ENCODE measurements at places on chromosomes 5 and 9. TPM values are rescaled to one million over a fixed set of nuclear protein-coding genes. Genes with fewer than 3 reads are reported as not detected.

GRCh38 chr5:936149-937144 lies 43.8 kb downstream of the TRIP13 start:
- no peak overlapping the region for H3K27ac ChIP-seq
- no peaks in the 10 kb centered on the region for H3K27me3 ChIP-seq
- no peaks in the 10 kb centered on the region for H3K36me3 ChIP-seq
- DNase-seq, result no peak
- no peak overlapping the region for H3K4me3 ChIP-seq
- no peaks in the 10 kb centered on the region for H3K4me1 ChIP-seq

- no peaks in the 10 kb centered on the region for H3K27me3 ChIP-seq
- H3K36me3 ChIP-seq, result no peaks in the 10 kb centered on the region
- no peak overlapping the region for H3K4me3 ChIP-seq
- no peak overlapping the region for H3K27ac ChIP-seq
These were observed 65.6 kb upstream of the FRRS1L start for GRCh38 chr9:109232449-109233237.

The TAF9 gene
- total RNA-seq, result 42.4 TPM

GRCh38 chr5:133309166-133309795 lies 257.5 kb downstream of the HSPA4 start:
- no peaks in the 10 kb centered on the region for H3K36me3 ChIP-seq
- H3K27ac ChIP-seq, result no peak overlapping the region

DNA sequence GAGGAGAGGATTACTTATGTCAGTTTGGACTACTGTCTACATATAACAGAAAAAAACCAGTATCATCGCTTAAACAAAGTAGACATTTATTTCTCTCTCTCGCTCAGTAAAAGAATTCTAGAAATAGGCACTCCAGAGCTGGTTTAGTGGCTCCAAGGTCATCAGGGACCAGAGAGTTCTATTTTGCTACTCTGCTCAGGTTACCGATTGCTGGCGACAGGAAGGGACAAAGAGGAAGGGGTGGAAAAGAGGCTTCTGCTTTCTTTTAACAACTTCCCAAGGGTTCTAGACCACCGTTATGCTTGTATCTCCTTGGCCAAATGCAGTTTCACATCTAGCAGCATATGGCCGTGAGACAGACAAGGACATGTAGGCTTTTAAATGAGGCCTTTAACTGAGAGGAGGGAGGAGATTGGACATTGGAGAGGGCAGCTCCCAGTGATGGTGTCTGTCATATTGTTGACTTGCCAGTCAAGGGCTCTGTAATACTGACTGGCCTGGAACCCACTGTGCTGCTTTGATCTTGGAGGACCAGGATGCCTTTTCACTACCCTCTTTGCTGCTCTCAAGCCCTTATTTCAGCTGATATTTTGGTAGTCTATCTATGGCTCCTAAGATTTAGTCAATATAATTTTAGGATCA lies 15.6 kb upstream of the DCP2 start:
- H3K36me3 ChIP-seq, result no peaks in the 10 kb centered on the region
- no peak overlapping the region for H3K4me3 ChIP-seq
- H3K4me1 ChIP-seq, result no peaks in the 10 kb centered on the region
- no peaks in the 10 kb centered on the region for H3K27me3 ChIP-seq
- no peak for DNase-seq
- H3K27ac ChIP-seq, result no peak overlapping the region

DNA sequence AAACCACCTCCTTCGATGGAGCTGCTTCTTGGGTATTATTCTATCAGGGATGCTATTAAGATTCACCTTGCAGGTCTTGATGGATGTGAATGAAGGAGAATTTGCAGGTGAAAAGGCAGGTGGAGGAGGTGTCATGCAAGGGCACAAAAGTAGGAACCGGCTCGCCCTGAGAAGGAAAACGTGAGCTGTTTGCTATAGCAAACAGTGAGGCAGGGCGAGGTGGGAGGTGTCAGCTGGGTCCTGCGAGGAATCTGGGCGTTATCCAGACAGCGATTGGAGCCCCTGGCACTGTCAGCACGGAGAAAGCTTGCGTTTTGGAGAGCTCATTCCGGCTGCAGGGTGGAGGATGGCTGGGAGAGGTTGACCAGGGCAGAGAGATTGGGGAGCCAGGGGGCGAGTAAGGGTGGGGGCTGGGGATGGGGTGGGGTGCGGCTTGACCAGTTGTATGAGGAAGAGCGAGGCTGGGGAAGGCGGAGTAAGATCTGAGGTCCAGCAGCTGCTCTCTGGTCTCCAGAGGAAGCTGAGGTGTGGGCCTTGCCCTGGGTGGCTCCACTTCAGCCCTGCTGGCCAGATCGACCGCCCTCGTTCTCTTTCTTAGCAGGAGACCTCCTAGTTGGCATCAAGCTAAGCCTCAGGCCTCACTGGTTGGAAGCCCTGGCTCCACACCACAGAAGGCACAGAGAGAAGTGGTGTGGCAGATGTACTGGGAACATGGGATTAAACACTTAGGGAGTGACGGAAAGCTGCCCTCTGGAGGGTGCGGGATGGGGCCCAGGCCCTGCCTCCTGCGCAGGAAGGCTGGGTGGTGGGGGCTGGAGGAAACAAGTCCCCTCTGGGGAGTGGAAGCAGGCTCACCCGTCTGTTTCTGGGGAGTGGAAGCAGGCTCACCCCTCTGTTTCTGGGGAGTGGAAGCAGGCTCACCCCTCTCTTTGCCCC lies 54.7 kb upstream of the NEURL1B start:
- no peak overlapping the region for H3K4me3 ChIP-seq
- no peaks in the 10 kb centered on the region for H3K36me3 ChIP-seq
- H3K4me1 ChIP-seq, result peaks cover 13% of the 10 kb centered on the region
- DNase-seq, result no peak

GRCh38 chr9:111037356-111037707 lies 938 bp downstream of the LPAR1 start:
- peaks cover 3% of the 10 kb centered on the region for H3K4me1 ChIP-seq
- H3K36me3 ChIP-seq, result no peaks in the 10 kb centered on the region
- peak overlapping the region; percentile 82 for H3K4me3 ChIP-seq
- no peaks in the 10 kb centered on the region for H3K27me3 ChIP-seq

The RNF183 gene
- total RNA-seq, result 3.6 TPM

The WNK2 gene
- total RNA-seq, result 4.8 TPM

DNA sequence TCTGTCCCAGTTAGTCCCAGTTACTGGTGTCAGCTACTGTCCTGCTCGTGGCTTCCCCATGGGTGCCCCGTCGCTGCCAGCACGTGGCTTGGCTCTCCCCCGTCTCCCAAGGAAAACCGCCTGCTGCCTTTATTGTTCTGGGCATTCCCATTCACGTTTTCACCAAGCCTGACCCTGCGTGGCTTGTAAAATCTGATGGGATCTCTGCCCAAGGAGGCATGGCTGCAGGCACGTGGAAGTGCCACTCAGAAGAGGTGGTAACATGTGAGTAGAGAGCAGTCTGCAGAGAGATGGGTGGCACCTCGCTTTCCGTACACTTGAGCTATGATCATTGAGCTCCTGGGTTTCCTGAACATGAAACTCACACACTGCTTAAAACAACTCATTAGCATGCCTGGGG lies 429.2 kb upstream of the KLF4 start:
- H3K4me1 ChIP-seq, result no peaks in the 10 kb centered on the region
- H3K4me3 ChIP-seq, result no peak overlapping the region
- H3K27ac ChIP-seq, result no peak overlapping the region
- no peak for DNase-seq
- no peaks in the 10 kb centered on the region for H3K27me3 ChIP-seq
- H3K36me3 ChIP-seq, result no peaks in the 10 kb centered on the region

DNA sequence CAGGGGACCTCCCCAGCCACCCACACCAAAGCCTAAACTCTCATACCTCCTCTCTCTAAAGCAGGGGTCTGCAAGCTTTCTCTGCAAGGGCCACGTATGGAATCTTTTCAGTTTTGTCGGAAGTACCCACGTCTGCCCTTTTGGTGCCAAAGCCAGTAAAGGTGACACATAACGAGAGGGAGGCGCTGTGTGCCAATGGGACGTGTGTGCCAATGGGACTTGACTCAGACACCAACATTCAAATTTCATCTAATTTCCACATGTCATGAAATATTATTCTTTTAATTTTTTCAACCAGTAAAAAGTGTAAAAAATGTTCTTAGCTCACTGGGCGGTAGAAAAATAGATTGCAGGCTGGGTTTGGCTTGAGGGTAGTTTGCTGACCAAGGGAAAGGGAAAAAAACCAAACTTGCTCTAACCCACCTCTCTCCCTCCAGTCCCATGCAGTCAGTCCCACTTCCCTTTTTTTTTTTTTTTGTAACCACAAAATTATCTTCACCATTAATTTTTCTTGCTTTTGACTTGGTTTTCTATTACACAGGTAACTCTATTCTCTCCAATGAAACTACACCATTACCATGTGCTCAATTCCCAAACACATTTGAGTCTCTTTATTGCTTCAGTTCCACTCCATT lies 25.5 kb downstream of the OR2V1 start:
- peaks cover 7% of the 10 kb centered on the region for H3K27me3 ChIP-seq
- H3K36me3 ChIP-seq, result no peaks in the 10 kb centered on the region
- H3K4me3 ChIP-seq, result no peak overlapping the region
- DNase-seq, result peak; percentile 15

GRCh38 chr9:21779397-21779796 lies 23.0 kb upstream of the MTAP start:
- H3K27me3 ChIP-seq, result no peaks in the 10 kb centered on the region
- no peaks in the 10 kb centered on the region for H3K4me1 ChIP-seq
- DNase-seq, result no peak
- no peaks in the 10 kb centered on the region for H3K36me3 ChIP-seq
- H3K4me3 ChIP-seq, result no peak overlapping the region

DNA sequence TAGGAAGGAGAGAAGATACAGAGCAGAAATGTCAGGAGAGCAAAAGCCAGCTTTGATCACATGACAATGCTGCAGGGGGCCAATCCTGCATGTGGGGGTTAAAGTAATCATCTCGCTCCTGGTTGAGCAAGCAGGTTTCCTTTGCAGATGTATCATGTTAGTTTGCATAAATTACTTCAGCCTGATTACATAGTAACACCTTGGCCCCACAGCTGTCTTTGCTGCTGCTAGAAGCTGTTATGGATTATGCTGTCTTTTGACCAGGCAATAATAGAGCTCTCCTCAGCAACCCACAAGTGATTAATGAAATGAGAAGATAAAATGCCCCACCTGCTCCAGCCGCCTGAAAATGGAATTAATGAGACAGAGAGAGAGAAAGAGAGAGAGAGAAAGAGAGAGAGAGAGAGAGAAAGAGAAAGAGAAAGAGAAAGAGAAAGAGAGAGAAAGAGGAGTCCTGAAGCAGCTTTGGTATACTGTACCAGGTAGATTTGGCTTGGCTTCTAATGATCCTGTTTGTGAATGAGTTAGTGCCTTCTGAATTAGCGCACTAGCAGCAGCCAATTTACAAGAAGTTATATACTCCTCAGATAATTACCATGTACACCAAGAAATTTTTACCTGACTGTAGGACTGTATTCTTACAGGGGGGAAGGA lies 174.3 kb upstream of the RORB start:
- H3K36me3 ChIP-seq, result no peaks in the 10 kb centered on the region
- no peak overlapping the region for H3K4me3 ChIP-seq
- DNase-seq, result no peak

The SOHLH1 gene
- total RNA-seq, result not detected

The SPINK6 gene
- not detected for total RNA-seq

The FOXD4L6 gene
- not detected for total RNA-seq

- no peaks in the 10 kb centered on the region for H3K36me3 ChIP-seq
- H3K4me1 ChIP-seq, result no peaks in the 10 kb centered on the region
- no peak overlapping the region for H3K4me3 ChIP-seq
- DNase-seq, result peak; percentile 39
- no peak overlapping the region for H3K27ac ChIP-seq
These were observed 36.2 kb downstream of the NACC2 start for GRCh38 chr9:136058801-136059302.

DNA sequence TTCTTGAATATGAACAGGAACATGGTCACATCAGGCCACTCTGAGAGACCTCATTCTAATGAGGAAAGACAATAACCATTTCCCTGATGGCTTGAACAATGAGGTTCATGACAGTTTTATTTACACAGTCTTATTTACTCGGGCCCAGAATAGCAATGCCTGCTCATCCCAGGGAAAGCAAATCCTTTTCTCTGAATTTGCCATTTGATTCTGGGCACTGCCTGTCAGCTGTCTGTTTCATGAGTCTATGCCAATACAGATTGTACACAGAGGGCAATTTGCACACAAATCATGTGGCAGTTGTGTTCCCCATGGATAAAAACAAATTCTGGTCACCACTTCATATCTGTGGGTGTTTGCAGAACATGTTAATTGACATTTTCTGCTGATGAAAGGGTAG lies 492.5 kb downstream of the ACTL7B start:
- H3K27ac ChIP-seq, result no peak overlapping the region
- no peaks in the 10 kb centered on the region for H3K4me1 ChIP-seq
- DNase-seq, result no peak
- H3K36me3 ChIP-seq, result no peaks in the 10 kb centered on the region

The PCDHGA7 gene
- 4.1 TPM for total RNA-seq

- DNase-seq, result no peak
- H3K4me1 ChIP-seq, result no peaks in the 10 kb centered on the region
- peaks cover 38% of the 10 kb centered on the region for H3K36me3 ChIP-seq
- no peaks in the 10 kb centered on the region for H3K27me3 ChIP-seq
These were observed 27.3 kb downstream of the SLC31A2 start for GRCh38 chr9:113178087-113178486.

DNA sequence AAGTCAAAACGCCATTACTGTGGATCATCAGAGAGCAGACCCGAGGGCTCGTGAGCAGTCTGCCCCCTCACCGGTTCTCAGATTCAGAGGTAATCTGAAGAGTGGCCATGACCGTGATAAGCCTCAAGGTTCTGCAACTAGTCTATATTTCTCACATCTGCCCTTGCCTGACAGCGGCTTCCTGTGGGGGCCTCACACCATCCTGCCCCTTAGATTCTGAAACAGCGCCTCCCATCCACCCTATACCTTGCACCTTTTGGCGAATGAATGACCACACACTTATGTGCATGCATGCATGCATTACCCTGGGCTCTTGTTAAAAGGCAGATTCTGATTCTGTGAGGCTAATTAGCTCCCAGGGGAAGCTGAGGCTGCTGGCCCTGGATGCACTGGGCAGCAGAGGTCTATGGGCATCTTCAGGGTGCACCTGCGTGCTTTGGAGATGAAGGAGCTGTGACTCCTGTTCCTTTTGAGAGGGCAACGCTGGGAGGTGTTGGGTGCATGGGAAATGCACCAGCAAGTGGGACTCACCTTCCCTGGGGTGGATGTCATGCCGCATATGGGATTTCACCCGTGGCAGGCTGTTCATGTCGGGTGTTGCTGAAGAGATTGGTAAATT lies 7.8 kb upstream of the GADD45G start:
- no peak for DNase-seq
- no peak overlapping the region for H3K4me3 ChIP-seq

The FGFR4 gene
- 72.6 TPM for total RNA-seq

Data from kidney (tissue), 22 donors.